ENCODE measurements at places on chromosomes 16 and 17.

DNA sequence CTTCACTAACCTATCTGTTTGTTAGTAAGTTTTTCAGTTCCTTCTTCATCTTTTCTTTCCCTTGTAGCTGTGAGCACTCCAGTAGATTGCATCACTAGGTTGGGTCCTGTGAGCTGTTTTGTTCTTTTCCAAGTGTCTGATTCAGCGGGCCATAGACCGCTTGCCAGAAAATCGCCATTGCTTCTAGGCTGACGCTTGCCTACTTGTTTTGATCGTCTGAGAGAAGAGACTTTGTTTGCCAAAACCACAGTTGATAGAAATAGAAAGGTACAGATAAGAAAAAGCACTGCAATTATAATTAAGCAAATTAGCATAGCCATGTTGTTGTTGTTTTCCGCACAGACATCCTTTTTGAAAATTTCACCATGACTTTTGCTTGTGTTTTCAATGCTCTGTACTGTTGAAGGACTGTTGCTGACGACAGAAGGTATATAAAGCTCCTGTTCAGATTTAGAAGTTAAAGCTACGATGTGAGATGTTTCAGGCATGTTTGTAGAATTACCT, 3.1 kb downstream of the EVI2A start:
- DNase-seq: no peak

DNA sequence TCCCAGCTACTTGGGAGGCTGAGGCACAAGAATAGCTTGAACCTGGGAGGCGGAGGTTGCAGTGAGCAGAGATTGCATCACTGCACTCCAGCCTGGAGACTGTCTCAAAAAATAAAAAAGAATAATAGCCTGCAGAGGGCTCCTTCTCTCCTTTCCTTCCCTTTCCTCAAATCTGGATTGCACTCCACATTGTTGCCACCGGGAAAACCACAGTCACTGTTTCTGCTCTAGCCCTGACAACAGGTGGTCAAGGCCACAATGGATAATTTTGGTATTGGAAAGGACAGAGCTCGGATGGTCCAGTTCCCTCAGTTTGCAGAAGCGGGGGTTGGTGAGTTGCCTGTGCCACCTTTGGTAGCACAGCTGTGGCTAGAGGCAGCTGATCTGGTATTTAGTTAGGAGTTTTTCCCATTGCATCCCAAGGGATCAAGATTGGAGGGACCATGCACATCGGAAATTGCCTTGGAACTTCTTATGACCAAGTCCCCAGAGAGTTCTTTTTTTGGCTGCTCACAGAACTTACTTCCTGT, 44.7 kb upstream of the PRSS54 start:
- DNase-seq: no peak

DNA sequence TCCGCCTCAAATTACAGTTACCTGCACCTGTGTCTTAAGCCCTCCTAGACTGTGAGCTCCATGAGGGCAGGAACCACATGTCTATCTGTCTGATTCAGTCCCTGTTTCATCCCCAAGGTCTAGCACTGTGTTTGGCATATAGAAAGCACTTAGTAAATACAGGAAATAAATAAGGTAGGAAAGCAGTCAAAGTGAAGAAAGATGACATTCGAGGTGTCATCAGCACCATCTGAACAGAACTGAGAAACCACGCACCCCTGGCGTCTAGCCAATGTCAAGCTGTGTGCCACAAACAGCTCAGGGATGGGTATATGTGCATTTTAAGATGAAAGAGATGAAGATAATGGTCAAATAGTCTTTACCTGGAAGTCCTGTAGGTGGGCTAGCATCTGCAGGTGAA, 79.6 kb upstream of the ATP2A3 start:
- no peak for DNase-seq

DNA sequence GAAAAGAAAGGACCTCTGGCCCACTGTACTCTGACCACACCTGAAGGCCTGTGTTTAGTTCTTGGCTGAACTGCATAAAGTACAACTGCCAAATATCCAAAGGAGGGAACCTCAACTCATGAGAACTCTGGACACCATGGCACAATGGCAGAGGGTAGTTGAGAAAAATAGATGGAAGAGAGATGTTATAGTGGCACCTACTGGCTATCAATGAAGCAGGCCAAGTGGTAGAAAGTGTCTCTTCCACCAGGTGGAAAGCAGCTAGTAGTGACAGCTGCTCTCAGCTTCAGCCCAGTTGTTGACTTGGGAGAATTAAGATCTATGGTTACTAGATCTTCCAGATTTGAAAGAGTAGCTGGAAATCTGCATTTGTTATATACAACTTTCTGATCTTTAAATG, 3.2 kb downstream of the MED31 start:
- DNase-seq: peak; percentile 28

DNA sequence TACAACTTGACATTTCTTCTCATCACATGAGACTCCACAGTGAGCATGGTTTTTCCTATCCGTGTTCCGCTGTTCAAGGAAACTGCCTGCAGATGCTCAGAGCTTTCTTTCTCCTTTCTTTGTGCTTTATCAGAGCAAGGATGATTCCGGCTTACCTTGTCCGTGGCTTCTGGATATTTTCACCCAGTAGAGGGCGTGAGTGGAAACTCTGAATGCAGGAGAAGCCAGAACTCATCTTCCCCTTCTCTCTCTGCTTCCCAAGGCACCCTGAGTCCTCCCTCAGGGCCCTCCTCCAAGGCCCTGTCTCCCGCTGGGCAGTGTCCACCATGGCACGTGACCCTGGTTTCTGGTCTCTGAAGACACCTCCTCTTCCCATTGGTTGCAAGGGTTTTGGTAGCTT, 721.1 kb upstream of the RBFOX1 start:
- DNase-seq: no peak

DNA sequence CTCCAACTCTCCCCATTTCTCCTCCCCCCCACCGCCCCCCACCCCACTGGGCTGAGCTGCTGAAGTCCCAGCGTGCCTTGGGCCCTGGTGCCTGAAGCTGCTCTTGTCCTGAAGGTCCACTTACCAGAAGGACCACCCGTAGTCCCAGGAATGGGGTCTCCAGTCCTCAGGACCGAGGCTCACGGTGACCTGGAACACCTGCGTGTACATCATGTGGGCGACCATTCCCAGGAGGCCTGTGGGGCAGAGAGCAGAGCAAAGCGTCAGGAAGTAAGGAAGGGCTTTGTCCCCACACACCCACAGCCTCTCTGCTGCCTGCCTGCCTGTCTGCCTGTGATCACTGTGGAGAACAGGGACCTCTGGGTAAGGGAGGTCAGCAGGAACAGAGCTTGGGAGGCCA, 218.7 kb downstream of the GSG1L start:
- DNase-seq: no peak

GRCh38 chr16:61798741-61799140, 237.5 kb downstream of the CDH8 start:
- no peak for DNase-seq

DNA sequence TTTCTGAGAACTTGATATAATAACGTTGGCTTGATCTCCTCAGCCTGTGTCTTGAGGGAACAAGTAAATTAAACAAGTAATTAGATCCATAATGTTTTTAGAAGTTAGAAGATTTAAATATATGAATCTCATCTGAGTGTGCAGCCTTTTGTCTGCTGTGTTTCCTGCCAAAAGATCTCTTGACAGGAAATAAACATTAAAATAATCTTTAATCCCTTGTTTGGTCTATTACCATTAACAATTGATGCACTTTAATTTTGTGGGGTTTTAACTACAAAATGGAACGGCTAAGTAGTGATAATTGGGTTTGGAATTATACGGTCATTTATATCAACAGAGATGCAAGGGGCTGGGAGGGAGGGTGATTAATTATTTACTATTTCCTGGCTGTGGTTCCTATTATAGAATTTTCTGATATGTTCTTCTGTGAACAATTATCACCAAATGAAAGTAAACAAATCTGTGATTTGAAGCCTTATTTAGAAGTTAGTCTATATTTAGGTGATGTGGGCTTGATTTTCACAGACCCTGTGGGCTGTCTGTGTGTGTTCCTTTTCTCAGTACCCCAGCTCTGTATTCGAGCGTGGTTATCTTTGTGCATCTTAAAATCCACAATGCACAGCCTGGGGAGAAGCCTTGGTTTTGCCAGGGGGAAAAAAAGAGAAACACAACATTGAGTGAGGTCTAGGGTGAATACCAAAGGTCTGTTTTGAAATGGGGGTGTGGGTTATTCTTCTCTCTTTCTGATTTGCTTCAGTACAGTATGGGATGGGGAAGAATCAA, 556.1 kb downstream of the WWOX start:
- DNase-seq: no peak

DNA sequence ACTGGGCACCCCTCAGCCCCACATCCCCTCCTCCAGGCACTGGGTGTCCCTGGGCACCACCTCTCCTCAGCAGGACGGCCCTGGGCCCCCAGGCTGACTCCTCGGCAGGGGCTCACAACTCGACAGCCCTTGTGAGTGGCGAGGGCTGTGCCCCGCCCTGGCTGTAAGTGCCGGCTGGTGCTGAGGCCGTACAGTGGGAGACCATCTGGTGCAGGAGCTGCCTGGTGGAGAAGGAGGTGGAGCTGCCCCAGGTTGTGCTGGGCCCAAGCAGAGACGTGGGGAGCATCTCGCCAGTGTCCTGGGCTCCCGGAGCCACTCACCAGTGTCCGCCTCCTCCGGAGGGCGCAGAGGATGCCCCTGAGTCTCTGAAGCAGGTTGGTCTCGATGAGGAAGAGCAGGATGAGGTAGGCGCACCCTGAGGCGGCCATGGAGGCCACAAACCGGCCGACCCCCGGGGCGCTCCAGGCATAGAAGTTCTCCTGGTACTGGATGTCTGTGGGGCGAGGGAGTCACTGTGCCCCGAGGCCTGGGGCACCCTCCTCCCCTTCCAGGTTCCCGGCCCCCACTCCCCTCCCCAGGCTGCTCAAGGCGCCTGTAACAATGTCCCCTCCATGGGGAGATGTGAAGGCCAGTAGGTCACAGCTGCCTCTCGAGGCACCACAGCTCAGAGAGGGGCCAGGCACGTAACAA, 15.1 kb upstream of the RNPS1 start:
- no peak for DNase-seq

GRCh38 chr16:4477966-4478365, 1.8 kb downstream of the HMOX2 start:
- DNase-seq: no peak

DNA sequence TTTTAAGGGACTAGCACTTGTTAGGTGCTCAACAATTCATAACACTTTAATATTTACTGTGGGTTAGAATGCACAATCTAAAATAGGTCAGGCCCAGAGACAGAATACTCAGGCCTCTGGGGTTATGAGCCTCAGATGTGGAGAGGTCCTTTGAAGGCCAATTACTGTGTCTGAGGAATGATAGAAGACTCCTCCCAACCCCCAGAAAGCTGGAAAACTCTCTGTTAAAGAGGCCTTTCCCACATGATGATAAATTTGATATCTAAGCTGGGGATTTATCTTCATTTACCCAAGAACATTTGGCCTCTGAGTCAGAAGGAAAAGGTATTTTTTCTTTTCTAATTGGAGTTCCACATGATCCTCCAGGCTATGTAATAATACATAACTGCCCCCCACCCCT, 41.1 kb upstream of the MMD start:
- DNase-seq: no peak

DNA sequence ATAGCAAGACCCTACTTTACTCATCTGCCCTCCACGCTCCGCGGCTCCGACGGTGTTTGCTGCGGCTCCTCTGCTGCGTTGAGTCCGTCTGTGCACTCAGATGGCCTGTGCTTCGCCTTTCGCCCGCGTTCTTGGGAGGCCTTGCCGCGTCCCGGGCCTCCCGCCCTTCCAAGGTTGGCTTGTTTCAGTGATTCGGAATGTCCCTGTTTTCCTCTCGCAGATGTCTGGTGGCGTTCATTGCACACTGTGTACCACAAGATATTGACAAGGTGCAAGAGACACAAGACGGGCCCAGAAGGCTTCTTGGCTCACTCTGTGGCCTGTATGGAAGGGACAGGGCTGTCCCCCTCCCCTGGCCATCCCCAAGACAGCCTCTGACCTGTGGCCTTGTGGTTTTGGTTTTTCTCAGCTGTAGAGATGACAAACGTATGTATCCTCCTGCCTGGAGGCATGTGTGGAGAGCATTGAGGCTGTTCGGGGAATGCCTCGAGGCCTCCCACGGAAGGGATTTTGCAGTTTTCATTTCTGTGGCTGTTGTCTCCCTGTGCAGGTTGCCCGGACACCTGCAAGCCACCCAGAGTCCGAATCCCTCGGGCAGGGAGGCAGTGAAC, 15.4 kb downstream of the MGRN1 start:
- no peak for DNase-seq

DNA sequence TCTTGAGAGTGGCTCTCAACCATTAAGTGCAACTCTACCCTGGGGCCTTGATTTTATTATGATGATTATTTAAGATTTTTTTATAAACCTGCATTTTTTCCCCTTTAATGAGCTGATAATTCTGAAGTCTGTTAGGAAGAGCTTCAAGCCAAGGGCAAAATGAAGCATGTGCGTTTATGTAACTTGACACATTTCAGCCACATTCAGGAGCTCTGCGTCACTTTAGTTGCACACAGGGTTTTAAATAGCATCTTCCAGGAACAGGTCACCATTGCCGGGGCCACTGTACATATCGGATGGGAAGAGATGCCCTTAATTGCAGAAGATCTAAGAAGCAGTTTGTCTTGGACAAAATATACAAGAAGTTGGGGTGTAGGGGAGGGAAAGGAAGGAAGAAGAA, 89.6 kb downstream of the BMERB1 start:
- no peak for DNase-seq

GRCh38 chr16:13052431-13052830, 151.0 kb downstream of the SHISA9 start:
- DNase-seq: no peak

DNA sequence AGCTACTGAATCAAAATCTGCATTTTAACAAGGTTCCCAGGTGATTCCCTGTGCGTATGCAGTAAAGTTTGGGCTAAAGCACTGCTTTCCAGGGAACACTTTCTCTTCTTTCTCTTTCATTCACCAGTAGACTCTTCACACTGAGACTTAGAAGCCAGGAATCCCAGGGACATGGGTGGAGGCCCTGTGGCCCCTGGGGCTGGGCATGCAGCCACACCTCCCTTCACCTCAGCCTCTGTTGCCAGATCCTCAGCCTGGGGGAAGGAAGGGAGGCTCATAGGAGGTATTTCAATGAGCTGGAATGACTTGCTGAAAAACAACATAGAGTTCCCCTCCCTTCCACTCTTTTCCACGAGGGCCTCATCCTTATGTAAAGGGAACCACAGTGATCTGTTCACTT, 1.2 kb downstream of the G6PC3 start:
- no peak for DNase-seq

DNA sequence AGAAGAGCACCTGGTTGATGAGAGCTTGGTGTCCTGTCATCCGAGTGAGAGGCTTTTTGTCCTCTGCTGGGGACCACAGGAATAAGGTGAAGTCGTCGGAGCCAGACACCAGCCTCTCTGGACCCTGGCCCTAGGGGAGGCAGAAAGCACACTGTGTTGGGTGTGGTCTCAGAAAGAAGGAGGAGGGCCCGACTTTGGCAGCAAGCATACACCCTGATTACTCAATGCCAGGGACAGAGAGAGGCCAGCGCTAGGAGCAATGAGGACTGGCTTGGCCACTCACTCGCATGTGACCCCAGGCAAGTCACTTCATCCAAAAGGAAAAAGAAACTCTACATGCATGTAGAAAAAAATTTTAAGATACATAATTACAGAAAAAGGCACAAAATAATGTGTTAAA, 6.8 kb downstream of the NLE1 start:
- no peak for DNase-seq

GRCh38 chr16:3029491-3030221, 5.8 kb downstream of the THOC6 start:
- peak; percentile 74 for DNase-seq
